ENCODE measurements at places on chromosomes 13 and 19.

GRCh38 chr13:40492511-40492910, 173.9 kb downstream of the FOXO1 start:
- DNase-seq, result no peak

- no peak for DNase-seq
These were observed 542.8 kb upstream of the PCDH9 start for GRCh38 chr13:67772807-67773453.

- DNase-seq, result no peak
These were observed 47.2 kb downstream of the RFX2 start for GRCh38 chr19:6062961-6063575.

DNA sequence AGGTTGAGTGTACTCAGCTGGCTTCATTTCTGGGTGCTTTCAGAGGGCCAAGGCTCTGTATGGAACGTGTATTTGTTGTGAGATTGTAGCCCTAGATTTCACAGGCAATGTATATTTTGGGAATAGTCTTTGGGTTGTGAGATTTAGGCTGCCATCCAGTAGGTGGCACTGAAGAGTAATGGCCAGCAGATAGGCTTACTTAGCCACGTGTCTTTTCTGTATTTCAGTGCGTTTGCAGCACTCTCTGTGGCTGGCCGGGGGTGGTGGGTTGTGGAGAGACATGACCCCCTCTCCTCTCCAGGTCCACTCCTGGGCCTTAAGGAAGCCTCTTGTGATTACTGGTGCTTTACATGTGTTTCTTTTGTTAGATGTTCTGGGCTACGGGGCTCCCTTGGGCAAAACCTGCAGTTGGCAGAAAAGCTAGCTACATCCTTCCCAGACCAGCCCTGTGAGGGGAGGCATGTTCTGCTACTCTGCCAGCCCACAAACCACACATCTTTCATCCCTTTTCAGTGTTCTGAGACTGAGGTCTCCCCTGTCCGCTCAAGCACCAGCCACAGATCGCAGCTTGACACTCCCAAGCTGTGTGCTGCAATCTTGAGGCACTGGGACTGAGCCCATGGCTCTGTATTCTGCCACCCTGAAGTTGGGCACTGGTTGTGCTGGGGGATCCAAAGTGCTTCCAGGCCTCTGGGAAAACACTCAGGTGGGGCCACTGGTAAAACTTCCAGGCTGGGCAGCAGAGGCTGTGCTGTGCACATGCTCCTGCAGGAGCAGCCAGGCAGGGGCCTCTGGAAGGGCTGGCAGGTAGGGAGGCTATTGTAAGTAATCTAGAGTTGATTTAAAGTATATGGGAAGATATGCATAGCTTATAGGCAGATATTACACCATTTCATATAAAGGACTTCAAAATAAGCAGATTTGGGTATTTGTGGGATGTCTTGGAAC, 1096.8 kb upstream of the PCDH20 start:
- DNase-seq, result no peak

DNA sequence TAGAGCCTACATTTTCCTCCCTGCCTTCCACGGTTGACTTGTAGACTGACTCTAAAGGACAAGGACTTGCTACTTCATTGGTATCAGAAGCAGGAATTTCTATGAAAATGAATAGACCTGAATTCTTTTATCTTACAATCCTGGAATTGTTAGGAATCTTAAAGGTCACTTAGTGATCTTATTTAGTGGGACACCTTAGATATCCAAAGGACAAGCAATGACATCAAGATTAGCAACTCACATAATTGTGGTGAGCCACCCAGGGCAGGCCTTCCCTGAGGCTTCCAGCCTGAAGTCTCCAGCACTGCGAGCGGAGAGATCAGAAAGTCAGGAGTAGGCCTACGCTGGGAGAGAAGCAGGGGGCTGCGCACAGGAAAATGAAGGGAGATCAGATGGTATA, 37.8 kb downstream of the KLF5 start:
- DNase-seq, result no peak
